ENCODE measurements at places on chromosomes 6 and 20. TPM values are rescaled to one million over a fixed set of nuclear protein-coding genes. Genes with fewer than 3 reads are reported as not detected.

The GPR6 gene
- total RNA-seq = not detected

The CALHM6 gene
- 2.7 TPM for total RNA-seq

The SLC22A16 gene
- total RNA-seq = 0.31 TPM

The C20orf202 gene
- 0.16 TPM for total RNA-seq

The ELOVL4 gene
- 45.1 TPM for total RNA-seq

The WFDC10B gene
- total RNA-seq = not detected

The FAM209A gene
- not detected for total RNA-seq

The PKIB gene
- 1.7 TPM for total RNA-seq

The PLCB1 gene
- 72.5 TPM for total RNA-seq
